D341Med (cell line): ENCODE measurements at places on chromosomes 3 and 15.

GRCh38 chr3:157856078-157856939 lies 249.9 kb downstream of the SHOX2 start:
- DNase-seq, result no peak

- no peak for DNase-seq
Observed at GRCh38 chr15:21262851-21263425, 177.4 kb downstream of the POTEB3 start.

DNA sequence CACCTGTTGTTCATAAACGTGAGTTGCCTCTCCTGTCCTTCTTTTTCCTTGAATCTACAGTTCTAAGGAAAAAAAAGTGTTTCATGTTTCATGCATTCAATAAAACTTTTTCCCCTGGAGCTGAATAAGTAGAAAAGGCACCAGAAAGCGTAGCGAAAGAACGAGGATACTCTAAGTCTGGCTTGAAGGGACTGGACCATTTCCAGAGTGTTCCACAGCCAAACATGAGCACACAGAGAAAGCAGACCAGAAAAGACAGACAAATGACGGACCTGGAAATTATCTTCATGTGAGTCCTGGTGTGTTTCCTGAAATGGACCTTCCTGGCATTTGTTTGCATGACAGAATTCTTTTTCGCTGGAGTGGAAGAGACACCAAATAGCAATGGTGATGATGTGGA lies 204.7 kb downstream of the SV2B start:
- no peak for DNase-seq

GRCh38 chr3:3798631-3799113 lies 559 bp upstream of the LRRN1 start:
- peak; percentile 60 for DNase-seq

DNA sequence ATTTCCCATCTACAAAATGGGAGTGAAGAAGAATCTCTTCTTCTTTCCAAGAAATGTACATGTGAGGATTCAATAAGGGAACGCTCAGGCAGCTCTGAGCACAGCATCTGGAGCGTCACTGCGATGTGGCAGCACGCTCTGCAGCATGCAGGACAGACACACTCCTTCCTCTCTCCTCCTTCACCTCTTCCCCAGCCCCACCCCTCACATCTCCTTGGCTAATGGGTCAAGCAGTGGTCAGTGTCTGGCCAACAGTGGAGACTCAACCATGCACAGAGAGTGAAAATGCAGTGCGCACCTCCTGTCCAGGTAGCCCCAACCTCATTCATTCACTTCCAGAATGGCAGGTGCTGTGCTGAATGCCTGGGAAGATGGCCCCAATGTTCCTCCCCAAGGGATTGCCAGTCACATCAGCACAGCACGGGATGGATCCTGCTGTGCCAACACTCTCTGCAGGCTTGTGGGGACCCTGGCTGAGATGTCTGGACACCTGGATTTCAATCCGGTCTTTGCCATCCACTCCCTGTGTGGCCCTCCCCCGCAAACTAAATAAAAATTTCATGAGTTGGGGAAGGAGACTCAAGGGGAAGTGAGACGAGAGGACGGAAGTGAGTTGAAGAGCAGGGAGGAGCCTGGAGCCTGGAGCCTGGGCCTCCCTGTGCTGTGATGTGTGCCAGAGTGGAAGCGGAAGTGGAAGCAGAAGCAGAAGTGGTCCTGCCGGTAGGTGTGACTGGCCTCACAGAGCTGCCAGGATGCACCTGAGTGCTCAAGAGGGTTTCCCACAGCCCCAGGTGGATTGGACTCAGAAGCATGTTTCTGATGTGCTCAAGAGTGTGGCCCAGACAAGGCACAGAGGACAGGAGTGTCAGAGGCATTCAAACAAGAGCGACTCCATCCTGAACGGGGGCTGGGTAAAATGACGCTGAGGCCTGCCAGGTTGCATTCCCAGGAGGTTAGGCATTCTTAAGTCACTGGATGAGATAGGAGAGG lies 163.9 kb downstream of the SMAD6 start:
- peak; percentile 6 for DNase-seq

- DNase-seq, result no peak
Observed at GRCh38 chr15:80957976-80958375, 31.6 kb downstream of the MESD start.

- no peak for DNase-seq
Observed at GRCh38 chr15:22228101-22228762, 147.9 kb downstream of the OR4M2 start.

DNA sequence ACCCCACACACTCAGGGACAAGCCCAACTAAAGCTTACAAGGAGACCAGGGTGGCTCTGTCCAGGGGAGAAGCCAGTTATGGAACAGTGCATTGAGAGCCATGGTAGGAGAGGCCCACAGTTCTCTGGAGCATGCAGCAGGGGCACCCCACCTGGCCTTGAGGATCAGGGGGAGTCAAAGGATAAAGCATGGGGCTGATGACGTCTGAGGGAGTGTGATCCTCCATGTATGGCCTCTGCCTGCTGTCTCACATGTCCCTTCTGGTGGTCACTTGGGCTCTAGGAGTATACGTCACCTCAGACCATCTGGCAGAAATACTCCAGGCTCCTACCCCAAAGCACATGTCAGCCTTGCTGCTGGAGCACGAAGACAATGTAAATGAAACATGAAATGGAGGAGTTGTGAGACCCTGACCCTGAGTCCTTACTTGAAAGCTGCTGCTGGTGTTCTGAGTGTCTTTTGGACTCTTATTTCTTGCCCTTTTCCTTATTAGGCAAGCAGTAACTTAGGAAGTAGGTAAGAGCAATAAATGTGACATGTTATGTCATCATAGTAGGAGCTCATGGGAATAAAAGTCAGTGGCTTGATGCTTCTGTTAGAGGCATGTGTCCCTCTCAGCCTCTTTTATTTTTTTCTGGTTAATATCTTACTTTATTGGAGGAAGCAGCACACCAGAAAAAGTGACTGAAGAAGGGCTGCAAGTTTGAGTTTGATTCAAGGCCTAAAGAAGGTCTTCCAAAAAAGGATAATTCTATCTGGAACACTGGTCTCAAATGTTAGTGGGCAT lies 15.5 kb downstream of the SRPRB start:
- no peak for DNase-seq
